ENCODE measurements at places on chromosomes 13 and 19.

DNA sequence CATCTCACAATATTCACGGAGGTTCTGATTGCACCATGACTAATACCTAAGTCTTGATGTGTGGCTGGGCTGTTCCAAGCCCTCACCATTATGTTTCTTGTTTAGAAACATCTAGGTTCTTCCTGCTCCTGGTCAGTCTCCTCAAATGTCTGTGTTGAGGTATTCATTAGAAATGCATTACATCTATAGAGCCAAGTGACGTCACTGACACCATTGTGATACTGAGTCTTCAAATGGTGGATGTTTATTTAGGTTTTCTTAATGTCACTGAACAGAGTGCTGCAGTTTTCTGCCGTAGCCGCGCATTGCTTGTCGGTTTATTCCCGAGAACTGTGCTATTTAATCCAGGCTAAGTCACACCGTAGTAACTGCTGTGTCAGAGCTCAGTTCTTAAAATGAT is 142.4 kb upstream of the SPACA7 start:
- DNase-seq: no peak

- no peak for DNase-seq
Observed at GRCh38 chr13:46667687-46668281, 114.8 kb downstream of the LRCH1 start.

GRCh38 chr13:32845952-32846950 is 170.0 kb upstream of the KL start:
- DNase-seq: no peak

DNA sequence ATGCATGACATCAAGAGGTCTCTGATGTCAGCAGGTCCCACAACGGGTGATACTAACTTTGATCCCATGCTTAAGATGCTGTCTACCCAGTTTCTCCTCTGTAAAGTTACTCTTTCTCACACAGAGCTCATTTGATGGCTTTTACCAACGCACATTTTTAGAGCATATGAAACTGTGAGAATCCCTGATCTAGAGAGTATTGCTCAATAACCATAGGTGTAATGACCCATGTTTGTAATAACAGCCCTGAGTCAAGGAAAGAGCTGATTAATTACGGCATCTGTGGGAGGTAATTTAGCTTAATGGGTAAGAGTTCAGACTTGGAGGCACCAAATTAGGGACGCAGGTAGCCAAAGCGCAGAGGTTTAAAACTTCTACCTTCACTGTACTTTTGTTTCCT is 18.0 kb upstream of the IZUMO2 start:
- DNase-seq: no peak

DNA sequence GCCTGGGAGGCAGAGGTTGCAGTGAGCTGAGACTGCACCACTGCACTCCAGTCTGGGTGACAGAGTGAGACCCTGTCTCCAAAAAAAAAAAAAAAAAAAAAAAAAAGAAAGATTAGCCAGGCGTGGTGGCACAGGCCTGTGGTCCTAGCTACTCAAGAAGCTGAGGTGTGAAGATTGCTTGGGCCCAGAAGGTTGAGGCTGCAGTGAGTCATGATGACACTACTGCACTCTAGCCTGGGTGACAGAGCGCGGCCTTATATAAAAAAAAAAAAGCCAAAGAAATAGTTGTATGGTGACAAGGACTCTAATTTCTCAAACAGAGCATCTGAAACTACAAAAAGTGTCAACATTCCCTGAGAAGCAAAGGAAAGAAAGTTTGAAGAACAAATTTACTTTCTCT is 3.4 kb downstream of the PBX4 start:
- DNase-seq: no peak

- no peak for DNase-seq
Observed at GRCh38 chr13:34816245-34816884, 125.7 kb upstream of the NBEA start.

GRCh38 chr13:79533781-79534400 is 52.9 kb downstream of the NDFIP2 start:
- DNase-seq: no peak

GRCh38 chr13:113739527-113740285 is 19.3 kb upstream of the TMEM255B start:
- DNase-seq: no peak

GRCh38 chr13:39510316-39510695 is 92.7 kb downstream of the LHFPL6 start:
- no peak for DNase-seq

- DNase-seq: no peak
Observed at GRCh38 chr13:35179494-35179893, 237.4 kb downstream of the NBEA start.

- peak; percentile 67 for DNase-seq
Observed at GRCh38 chr13:110319774-110320509, 12.9 kb downstream of the COL4A2 start.

DNA sequence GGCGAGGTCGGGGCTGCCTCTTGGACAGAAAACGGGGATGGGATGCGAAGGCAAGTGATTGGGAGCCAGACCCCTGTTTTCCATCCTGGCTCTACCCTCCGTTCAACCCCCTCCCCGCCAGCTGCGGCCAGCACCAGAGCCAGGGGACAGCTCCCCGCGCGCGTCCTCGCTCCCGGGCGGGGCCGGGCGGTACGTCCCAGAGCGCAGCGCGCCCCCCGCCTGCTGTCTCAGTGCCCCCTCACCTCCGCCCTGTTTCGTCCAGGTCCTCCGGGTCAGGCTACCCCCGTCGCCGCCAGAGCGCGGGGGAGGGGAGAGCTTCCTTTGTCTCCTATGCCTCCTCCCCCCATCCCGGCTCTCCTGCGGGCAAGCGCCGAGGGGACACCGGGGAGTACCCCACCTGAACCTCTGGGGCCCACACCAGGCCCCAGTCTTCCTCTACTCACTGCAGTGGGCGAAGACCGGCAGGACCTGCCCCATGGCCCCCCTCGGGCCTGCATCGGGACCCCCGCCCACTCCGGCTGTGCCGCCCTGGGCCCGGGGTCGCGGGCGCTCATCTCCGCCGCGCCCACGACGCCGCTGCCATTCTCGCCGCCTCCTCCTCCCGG is 396 bp downstream of the RTN2 start:
- DNase-seq: no peak

DNA sequence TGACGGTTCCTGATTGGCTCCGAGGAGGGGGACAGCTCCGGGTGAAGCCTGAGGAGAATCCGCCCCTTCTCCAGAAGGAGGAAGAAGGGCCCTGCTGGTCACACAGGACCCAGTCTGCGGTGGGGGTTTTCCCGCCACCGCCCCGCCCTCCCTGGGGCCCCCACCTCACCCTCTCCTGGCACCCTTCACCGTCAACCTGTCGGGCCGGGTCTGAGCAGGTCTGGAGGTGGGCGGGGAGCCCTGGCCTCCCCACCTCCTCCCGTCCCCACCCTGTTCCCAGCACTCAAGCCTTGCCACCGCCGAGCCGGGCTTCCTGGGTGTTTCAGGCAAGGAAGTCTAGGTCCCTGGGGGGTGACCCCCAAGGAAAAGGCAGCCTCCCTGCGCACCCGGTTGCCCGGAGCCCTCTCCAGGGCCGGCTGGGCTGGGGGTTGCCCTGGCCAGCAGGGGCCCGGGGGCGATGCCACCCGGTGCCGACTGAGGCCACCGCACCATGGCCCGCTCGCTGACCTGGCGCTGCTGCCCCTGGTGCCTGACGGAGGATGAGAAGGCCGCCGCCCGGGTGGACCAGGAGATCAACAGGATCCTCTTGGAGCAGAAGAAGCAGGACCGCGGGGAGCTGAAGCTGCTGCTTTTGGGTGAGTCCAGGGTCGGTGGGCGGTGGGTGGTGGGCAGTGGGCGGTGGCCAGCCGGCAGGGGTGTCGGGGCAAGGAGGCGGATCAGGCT is at the start of gene GNA15:
GNA15 (plus strand) TSS at position 73 of the 723 bp plus-strand sequence; CDS start at position 491, 418 bp downstream.
- no peak for DNase-seq

GRCh38 chr13:29581666-29582065 is 13.8 kb downstream of the SLC7A1 start:
- no peak for DNase-seq

GRCh38 chr13:33341861-33342452 is 56.4 kb upstream of the STARD13 start:
- no peak for DNase-seq

DNA sequence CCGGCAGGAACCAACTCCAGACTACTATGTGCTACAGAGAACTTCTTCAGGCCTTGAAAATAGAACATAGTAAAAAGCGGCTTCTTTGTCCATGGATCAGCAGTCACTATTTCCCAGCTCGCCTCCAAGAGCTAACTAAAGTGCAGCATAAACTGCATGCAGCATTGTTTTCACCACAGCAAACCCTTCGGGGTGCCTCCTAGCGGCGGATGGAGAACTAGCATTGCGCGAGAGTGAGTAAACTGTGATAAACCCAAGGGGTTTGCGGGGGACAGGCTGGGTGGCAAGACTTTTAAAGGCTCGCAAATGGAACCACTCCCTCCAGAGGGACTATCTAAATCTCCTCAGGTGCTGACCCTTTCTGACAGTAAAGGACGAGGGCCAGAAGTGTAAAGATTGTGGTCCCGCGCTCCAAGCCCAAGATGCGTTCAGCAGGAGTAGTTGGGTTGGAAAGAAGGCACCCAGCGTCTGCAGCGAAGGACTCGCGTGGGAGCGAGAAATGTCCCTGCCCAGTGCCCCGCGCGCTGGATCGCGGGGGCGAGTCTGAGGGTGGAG is 21.5 kb upstream of the SGCG start:
- peak; percentile 39 for DNase-seq

- no peak for DNase-seq
Observed at GRCh38 chr19:55220525-55220924, 8.0 kb downstream of the TMEM86B start.

GRCh38 chr13:54449922-54450321 is 1421.3 kb downstream of the OLFM4 start:
- DNase-seq: no peak

GRCh38 chr13:48492470-48493065 is 40.3 kb downstream of the RCBTB2 start:
- DNase-seq: peak; percentile 11

DNA sequence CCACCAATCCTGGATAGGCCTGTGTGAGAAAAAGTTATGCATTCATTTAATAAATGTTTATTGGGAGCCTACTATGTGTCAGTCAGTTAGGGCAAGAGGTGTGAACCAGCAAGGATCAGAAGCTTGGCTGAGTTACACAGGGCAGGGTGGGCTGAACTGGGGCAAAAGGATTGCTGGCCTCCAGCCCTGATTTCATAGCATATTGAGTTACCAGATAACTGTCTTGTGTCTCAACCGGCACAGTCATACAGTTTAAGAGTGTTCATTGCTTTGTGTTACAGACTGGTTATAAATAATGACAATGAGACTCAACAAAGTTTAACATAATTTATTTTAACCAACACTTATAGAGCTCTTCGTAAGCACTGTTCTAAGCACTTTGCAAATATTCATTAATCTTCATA is 253.8 kb downstream of the DLEU7 start:
- DNase-seq: peak; percentile 82

DNA sequence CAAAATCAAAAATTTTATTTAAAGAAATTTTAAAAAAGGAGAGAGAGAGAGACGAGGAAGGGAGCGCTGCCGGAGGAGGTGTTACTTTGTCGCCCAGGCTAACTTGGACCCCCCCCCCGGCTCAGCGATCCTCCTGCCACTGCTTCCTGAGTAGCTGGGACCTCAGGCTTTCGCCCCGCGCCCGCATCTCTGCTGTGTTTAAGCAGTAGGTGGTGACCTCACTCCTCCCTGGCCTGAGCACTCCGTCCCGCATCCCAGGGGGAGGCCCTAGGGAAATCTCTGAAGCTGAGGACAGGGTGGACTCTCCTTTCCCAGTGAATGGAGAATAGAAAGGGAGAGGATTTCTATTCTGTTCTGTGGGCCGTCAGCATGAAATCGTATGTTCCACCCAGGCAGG is 485 bp upstream of the ZNF845 start:
- DNase-seq: peak; percentile 41

DNA sequence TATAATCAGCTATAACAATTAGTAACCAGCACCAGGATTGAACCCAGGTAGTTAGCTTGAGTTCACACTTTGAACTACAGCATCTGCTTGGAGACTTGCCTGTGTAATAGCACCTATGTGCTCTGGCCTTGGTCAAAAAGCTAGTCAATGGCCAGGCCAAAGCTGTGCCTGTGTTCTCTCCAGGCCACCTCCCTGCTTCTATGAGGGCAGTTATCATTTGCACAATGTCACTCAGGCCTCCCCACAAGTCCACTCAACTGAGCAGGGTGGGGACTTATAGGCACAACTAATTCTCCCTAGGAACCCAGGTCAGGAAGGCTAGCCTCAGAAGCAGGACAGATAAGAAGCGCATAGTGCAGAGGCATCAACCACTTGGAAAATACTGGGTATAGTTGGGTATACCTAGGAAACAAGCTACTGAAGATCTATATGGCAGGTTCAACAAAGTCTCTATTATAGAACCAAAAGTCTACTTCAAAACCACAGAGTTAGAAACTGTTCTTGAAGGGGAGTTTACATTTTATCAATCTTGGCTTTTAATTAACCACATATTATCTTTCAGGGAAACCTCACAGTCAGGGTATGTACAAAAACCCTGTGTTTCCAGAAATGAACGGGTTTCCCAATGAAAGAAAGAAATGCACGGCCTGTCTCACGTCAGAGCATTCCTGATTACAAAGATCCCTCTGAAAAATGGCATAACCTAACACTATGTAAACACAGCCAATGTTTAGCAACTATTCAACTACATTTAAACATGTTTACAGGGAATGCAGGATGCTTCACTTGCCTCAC is 140.9 kb downstream of the ABCC4 start:
- no peak for DNase-seq

DNA sequence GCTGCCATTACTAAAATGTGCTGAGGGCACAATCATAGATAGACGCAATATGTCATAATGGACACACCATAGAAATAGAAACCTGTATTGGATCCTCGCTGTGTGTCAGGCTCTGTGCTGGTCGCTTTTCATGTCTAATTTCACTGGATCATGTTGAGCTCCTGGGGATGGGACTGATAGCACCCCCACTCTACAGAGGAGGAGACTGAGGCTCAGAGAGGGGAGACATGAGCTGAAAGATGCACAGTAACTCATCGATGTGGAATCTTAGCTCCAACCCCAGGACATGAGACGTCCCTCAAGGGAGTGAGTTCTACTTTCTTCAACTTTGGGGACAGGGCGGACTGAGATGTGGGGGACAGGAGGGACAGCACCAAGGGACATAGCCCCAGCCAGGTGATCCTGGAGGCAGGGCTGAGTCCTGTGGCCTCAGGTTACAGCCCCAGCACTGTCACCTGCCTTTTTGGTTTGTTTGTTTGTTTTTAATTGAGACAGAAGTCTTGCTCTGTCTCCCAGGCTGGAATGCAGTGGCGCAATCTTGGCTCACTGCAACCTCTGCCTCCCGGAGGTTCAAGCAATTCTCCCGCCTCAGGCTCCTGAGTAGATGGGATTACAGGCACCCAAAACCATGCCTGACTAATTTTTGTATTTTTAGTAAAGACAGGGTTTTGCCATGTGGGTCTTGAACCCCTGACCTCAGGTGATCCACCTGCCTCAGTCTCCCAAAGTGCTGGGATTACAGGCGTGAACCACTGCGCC is 6.6 kb upstream of the GIPC1 start:
- DNase-seq: no peak

DNA sequence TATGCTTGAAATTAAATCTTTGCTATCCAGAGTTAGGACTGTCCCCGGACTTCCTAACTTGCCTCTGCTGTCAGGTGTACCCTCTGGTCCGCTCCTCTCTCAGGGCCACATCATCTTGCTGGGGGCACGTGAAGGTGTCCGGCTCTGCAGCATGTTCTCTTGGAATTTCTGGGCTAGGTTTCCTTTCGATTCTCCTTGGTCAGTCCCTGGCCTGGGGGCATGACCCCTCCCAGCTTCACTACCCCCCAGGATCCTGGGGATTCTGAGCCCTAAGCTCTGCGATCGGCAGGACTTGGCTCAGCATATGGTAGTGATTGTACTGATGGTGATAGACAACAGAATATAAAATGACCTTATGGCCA is 5.1 kb upstream of the GPI start:
- DNase-seq: no peak
